ENCODE measurements at places on chromosomes 7 and 10.

- no peak for DNase-seq
These were observed 60.4 kb downstream of the DNAJB6 start for GRCh38 chr7:157397036-157397720.

GRCh38 chr10:92119340-92119739, 171.5 kb downstream of the CPEB3 start:
- DNase-seq: no peak

GRCh38 chr7:11193131-11193867, 219.6 kb downstream of the PHF14 start:
- no peak for DNase-seq

GRCh38 chr7:7972922-7973594, 4.5 kb downstream of the GLCCI1 start:
- DNase-seq: no peak

DNA sequence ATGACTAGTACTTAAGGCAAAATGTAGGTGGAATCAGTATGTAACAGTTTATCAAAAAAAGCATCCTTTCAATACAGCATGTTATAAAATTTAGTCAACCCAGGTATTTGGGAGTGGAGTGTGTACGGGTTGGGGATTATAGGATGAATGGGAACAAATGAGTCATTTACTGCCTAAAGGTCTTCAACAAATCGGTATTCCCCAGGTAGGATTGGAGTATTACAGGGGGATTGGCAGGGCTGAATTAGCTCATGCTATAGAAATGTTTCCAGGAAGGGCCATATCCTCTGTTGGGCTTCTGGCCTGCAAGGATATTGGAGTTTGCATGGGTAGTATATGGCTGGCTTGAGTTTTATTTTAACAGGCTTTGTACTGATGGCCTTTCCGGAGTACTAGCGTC, 723.7 kb downstream of the SORCS1 start:
- no peak for DNase-seq

- peak; percentile 65 for DNase-seq
These were observed 304.5 kb downstream of the WDR37 start for GRCh38 chr10:1360558-1361164.

GRCh38 chr10:63765126-63765525, 243.9 kb downstream of the REEP3 start:
- DNase-seq: no peak

DNA sequence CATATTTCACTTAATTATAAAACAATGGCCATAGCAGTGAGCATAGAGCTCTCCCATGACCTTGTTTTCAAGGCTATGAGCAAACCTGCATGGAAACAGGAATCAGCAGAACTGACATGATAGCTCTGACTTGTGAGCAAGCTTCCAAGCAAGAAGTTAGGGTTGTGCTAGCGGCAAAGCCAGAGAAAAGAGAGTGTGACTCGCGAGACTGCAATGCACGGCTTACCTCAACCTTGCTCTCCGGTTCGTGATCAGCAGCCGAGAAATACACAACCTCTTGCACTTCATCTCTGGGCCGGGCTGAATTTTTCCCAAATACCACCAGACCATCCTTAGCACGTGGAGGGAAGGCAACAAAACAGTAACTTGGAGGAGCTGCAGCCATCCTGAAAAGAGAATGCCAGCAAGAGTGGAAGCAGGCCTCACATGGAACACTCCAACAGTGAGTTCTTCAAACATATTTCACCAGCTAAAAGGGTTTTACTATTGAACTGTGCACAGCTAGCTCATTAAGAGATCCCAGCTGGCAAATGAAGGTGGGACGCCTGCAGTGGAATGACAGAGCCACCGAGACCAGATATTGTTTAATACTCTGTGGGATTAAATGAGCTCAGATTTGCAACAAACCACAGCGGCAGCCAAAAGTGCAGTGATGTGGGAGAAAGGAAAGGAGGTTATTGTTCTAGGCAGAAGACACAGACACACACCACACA, 20.8 kb downstream of the SCRN1 start:
- no peak for DNase-seq

DNA sequence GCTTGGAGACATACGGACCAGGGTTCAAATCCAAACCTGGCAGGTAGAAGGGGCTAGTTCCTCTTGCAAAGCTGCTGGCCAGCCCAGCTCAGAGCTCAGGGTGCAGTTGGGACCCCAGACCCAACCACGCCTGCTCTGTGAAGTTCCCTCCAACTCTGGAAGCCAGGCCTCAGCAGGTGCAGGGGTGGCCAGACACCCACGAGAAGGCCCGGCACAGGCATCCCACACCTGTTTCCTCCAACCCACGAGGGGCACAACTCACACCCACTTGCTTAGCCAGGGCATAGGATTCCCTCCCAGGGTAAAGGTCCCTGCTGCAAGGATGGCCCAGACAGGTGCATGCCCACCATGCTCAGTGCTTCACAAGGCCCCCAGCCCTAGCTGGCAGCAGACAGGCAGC, 262.4 kb downstream of the GRID1 start:
- peak; percentile 26 for DNase-seq

- DNase-seq: no peak
These were observed 1231.1 kb upstream of the CELF2 start for GRCh38 chr10:9786576-9786975.

GRCh38 chr7:34247468-34247867, 342.1 kb downstream of the BMPER start:
- no peak for DNase-seq

DNA sequence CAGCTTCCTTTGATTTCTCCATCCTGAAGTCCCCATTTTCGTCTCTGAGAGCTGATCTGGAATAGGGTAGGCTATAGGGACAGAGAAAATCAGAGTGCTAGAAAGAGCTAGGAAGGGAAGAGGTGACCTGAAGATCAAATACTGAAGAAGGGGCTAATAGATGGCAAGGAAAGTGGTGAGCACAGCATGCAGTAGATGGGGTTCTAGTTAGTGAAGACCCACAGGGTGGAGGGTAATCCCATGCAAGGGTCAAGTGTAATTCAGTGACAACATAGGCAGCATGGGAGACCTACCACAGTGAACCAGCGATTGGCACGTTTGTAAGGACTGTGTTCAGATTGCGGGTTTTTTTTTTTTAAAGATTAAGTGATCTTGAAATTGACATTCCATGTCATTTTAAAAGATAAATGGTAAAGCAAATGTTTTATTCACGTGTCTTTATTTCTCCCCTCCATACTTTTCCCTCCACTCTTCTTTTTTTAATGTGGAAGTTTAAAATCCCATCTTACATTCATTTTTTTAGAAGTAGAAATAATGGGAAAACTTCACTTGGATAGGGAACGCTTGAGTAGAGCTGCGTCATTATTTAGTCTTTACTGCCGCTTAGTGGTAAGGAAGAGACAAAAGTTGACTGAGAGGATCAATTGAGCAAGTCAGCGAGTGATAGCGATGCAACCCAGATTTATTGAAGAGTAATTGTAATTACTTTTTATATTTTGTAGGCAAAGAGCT, 21.0 kb upstream of the ABI1 start:
- DNase-seq: no peak

DNA sequence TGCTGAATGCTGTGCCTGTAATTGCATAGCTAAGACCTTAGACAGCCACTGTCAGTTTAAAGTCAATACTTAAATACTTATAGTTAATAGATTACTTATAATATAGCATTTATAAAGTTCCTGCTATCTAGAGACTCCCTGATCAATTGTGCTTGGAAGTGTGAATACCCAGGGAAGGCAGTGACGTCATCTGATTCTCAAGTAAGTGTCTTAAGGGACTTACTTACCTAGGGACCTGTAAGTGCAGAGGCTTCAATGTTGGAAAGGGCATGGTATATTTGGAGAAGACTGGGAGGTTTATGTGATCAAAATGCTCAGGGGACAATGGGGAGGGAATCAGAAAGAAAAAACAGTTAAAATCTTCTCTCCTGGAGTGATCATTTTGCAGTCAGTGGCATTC, 55.0 kb downstream of the BICC1 start:
- DNase-seq: no peak

GRCh38 chr10:82874671-82875070, 999.7 kb downstream of the NRG3 start:
- no peak for DNase-seq

- no peak for DNase-seq
These were observed 228.2 kb downstream of the PTEN start for GRCh38 chr10:88091490-88092061.

GRCh38 chr10:48895803-48896195, 43.8 kb downstream of the LRRC18 start:
- no peak for DNase-seq

- DNase-seq: no peak
These were observed 7.3 kb upstream of the RHOBTB1 start for GRCh38 chr10:60951272-60951724.

DNA sequence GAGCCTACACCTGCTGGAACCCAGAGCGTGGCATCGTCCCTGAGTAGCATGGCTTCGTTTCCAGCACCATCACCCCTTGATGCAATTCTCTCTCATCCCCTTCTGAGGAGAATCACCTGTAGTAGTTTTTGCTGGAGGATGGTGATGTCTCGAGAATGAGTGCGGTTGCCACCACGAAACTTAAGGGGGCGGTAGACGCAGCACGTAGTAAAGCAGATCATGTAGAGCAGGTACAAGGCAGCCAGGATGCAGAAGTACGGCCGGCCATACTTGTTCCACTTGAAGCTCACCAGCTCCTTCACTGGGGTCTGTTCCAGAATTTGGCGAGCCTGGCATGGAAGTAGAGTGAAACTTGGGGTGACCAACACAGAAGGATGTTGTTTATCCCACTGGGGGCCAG, 8.1 kb downstream of the TRPV5 start:
- no peak for DNase-seq

DNA sequence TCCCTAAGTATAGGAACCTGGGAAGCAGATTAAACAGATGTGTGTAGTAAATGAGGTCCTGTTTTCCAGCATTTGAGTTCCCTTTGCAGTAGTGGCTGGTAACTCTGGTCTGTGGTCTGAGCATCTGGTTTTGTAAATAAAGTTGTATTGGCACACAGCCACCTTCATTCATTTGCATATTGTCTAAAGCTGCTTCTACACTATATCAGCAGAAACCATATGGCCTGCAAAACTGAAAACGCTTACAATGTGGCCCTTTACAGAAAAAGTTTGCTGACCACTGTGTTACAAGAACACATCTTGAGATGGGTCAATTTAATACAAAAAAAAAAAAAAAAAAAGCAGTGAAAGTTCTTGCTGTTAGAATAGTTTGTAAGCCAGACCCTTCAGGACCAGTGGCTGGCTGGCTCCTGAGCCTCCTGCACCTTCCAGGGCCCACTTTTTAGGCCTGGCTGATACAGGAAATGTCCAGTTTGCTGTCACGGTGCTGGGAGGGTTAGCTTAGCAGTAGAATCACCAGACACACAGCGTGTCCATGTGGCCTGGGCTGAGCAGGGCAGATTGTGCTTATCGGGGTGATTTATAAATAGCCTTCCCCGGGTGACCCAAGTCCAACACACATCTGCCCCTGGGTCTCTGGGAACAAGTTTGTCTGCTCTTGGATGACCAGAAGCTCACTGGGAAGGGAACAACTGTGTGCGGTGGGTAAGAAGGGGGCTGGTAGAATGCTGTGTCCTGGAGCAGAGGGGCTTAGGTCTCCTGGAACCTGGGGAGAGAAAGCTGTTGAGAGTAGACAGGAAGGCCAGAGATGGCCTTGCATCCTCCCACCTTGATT, 1.4 kb downstream of the C10orf71 start:
- DNase-seq: no peak

DNA sequence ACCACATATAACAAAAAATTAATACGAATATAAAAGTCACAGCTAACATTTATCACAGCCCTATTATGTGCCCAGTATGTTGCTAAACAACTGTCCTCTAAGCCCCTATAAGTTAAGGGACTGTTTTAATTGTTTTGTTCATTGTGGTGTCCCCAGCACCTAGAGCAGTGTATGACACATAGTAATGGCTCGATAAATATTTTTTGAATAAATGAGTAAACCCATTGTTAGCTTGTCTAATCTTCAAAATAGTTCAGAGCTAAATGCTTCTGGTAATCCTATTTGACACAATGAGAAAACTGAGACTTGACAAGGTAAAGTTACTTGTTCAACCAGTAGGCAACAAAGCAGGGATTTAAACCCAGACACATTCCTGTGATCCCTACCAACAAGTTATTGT, 78.4 kb upstream of the NEUROD6 start:
- DNase-seq: no peak

- no peak for DNase-seq
These were observed 74.4 kb upstream of the RSU1 start for GRCh38 chr10:16891375-16892313.

- DNase-seq: peak; percentile 97
These were observed at the start of gene MGMT for GRCh38 chr10:129466703-129467358. Gene MGMT (plus strand): TSS chr10:129467241.

GRCh38 chr10:25036381-25036780, 20.0 kb downstream of the THNSL1 start:
- DNase-seq: no peak

DNA sequence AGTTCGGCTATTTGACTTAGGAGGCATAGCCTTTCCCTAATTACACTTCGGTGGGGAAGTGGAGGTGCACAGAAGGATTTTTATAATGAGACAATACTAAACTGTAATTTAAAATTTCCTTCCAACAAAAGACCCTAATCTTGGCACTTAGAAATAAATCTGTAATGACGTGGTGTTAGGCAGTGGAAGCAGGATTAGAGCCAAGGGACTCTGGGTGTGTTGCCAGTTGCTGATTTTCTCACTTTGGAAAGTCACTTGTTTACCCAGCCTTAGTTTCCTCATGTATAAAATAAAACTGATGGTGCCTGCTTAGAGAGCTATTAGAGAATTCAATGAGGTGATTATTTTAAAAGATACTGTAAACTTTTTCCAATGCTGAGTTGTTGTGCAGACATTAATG, 287.2 kb downstream of the AUTS2 start:
- DNase-seq: no peak

- DNase-seq: no peak
These were observed 92.7 kb downstream of the FAM53B start for GRCh38 chr10:124651402-124651891.

GRCh38 chr7:85750454-85750949, 563.6 kb upstream of the SEMA3D start:
- no peak for DNase-seq

- no peak for DNase-seq
These were observed 196.6 kb upstream of the TMEM196 start for GRCh38 chr7:19969859-19970493.

GRCh38 chr10:7245505-7245904, 165.3 kb downstream of the SFMBT2 start:
- DNase-seq: no peak

GRCh38 chr10:60209874-60210570, 179.7 kb downstream of the ANK3 start:
- no peak for DNase-seq

DNA sequence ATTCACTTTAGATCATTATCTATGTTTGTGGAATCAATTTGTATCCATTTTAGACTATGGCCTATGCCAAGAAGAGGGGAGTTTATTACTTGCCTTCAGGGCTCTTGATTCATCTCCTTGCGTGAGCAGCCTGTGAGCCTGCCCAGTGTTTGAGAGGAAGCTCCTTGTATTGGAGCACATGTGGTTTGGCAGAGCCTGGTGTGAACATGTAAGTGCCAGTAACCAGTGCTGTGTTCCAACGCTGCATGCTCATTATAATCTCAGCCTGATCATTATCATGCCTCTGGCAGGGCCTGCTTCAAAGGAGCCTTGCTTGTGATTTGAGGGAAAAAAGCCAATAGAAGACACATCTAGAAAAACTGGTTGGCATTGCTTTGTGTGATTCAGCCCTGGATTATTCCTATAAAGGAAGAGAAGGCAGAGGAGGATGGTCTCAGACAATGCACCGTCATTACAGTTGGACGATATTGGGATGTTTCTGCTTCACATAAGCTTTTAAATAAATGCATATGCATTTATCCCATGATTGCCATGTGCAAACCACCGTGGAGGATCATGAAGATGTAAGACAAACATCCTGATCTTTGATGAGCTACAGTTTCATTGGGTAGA, 203.4 kb upstream of the AHR start:
- DNase-seq: no peak

GRCh38 chr10:31322647-31323046, 3.6 kb downstream of the ZEB1 start:
- DNase-seq: no peak

All from right forelimb (tissue), 1 donor.